NCI-H2081 treated with DMSO at 0.1 percent for 48 hours (cell line): ENCODE measurements at places on chromosomes 4 and X.

DNA sequence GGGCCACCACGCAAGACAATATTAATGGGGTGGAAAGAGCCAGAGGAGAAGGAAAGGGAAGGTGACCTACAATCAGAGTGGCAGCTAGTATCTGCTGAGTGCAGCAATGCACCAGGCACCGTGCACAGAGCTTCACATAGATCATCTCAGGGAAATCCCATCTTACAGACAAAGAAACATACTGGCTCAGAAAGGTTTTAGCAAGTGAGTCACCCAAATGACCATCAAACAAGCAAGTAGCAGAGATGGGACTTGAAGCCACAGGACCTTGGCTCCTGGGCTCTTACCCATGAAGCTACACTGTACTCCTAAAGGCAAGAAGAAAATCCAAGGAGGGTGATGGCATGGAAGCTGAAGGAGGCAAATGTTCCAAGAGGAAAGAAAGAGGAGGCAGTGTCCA lies 6.8 kb downstream of the ANXA5 start:
- DNase-seq, result no peak

DNA sequence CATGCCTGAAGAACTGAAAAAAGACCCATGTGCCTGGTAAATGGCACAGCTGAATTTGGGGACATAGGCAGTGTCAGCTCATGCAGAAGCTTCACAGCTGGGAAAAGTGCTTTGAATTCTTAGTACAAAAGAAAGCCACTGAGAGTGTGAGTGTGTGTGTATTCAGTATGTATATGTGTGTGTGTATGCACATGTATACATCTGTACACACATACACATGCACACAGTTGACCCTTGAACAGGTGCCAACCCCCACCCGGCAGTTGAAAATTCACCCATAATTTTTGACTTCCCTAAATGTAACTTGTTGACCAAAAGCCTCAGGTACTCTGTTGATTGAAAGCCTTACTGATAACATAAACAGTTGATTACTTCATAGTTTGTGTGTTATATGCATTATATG lies 49.5 kb upstream of the ENPP6 start:
- no peak for DNase-seq

DNA sequence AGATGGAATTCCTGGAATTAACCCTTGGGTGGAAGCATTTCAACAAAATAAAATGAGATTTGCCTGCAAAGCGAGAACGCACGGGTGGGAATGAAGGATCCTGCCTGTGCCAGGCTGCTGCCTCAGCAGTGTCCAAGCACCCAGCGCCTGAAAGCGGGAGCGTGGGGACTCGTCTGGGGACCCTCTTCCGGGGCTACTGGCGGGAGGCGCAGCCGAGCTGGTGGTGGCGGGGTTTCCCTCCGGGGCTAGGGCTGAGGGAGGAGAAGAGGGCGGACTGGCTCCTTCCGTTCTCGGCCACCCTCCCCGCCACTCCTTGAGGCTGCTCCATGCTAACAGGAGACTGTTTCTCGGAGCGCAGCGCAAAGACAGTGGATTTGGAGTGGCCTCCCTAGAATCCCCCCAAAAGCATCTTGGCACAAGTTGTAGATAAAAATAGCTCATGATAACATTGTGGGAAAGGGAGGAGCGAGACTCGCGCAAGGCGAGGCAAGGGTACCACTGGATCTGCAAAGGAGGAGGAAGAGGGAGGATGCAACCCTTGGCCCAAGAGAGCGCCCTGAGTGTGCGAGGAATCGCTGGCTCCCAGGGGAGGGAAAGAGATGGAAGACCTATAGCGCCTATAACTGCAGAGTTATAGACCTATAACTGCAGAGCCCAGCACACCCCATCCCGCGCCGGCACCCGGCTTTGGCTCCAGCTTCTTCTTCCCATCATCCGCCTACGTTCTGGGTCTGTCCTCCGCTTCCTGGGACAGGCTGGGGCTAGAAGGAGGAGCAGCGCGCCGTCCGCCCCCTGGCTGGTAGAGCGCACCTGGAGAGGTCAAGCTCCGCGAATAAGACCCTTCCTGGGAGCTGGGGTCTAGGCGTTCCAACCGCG lies 1.3 kb downstream of the HS3ST1 start:
- no peak for DNase-seq

GRCh38 chr4:63777601-63778000 lies 631.6 kb downstream of the TECRL start:
- no peak for DNase-seq

DNA sequence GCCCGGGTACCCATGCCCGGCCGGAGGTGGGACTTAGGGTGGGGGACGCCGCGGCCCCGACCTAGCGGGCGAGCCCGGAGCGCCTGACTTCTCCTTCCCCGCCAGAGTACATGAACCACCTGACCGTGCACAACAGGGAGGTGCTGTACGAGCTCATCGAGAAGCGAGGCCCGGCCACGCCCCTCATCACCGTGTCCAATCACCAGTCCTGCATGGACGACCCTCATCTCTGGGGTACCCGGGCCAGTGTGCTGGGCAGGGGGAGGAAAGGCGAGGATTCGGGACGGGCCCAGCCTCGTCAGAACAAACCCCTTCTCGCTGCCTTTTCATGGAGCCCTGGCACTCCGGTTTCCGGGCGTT lies 622 bp downstream of the TAFAZZIN start:
- no peak for DNase-seq

DNA sequence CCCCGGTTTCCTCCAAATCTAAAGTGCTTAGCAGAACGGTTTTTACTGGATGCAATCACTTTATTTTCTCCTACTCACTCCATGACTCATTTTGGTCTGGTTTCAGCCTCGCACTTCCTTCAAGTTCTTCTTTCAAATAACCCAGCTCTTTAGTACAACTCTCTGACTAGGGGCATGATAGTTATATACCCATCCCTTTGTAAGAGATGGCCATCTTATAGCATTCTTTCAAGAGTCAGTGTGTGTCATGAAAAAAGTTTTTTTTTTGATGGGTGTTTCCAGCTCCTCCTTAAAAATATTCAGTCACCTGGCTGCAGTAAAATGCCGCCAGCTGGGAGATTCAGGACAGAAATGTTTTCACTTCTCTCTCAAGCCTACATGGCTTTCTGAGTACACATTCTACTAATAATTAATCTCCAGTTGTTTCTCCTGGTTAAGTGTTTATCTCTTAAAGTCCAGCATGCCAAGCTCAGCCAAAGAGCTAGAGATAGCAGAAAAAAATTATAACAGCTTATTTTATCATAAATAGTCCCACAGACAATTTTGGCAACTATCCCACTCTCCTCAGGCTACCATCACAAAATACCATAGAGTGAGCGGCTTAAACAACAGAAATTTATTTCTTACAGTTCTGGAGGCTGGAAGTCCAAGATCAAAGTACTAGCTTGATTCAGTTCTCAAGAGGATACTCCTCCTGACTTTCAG lies 139.3 kb downstream of the GASK1B start:
- DNase-seq, result no peak

DNA sequence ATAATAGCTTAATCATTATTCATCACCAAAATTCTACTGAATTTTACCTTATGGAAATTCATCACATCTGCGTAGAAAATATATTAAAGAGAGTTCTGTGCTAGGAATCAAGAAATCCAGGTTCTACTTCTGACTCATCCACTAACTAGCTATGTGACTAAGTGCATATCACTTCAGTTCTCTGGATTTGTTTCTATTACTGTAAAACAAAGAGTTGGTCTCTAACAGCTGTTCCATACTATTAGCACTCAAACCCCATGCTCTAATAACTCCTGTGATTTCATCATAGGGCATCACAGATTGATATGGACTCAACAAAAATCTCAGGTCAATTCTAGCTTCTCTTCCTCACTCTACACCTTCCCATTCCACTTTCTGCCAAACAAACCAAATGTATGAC lies 572.0 kb downstream of the INPP4B start:
- DNase-seq, result no peak

- no peak for DNase-seq
Observed at GRCh38 chr4:151801547-151802516, 41.0 kb upstream of the GATB start.

DNA sequence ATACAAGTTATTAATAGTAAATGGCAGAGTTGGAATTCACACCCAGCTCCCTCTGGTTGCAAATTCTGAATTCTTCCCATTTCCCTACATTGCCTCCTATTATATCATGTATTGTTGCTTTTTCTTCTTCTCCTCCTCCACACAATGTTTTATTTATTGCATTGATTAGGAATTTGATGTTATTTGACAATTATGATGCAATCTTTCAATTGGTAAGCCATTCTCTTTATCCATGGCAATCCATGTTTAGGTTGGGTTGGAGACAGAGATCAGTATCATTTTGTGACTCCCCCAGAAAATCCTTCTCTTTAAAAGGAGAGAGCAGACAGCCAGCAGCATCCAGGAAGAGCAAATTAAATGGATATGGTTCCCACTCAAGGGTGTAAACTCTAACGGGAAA lies 30.5 kb downstream of the TTC29 start:
- DNase-seq, result no peak

- no peak for DNase-seq
Observed at GRCh38 chrX:17519358-17519757, 144.4 kb downstream of the NHS start.

GRCh38 chr4:138045036-138045435 lies 197.1 kb downstream of the SLC7A11 start:
- no peak for DNase-seq

DNA sequence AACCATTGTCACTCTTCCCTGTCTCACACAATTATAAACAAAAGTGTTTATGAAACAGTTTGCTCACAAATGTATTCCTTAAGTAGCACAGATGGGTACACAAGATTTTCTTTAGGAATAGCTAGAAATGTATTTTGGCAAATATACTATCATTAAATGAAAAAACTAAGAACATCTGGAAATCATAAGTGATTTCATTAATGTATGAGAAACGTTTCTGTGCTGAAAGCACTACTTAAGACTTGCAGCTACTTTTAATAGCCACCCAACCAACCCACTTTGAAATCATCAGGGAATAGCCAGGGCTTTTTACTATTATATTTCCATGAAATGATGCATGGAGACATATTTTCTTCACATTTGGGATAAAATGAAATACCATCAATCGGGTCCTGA lies 62.3 kb upstream of the NAP1L5 start:
- no peak for DNase-seq

DNA sequence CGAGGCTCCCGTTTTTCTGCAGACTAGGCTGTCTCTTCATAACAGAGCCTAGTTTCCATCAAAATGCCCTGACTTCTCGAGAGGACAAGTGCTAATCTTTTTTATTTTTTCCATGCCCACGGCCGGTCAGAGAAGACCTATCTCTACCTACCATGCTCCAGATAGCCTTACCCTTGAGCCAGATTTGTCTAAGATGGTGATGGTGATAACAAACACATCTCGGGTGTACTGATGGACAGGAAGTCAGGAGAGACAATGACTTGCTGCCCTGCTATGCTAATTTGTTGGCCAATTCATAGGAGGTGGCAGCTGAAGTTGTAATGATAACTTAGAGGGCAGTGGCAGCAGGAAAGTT lies 42.2 kb upstream of the NKRF start:
- no peak for DNase-seq

DNA sequence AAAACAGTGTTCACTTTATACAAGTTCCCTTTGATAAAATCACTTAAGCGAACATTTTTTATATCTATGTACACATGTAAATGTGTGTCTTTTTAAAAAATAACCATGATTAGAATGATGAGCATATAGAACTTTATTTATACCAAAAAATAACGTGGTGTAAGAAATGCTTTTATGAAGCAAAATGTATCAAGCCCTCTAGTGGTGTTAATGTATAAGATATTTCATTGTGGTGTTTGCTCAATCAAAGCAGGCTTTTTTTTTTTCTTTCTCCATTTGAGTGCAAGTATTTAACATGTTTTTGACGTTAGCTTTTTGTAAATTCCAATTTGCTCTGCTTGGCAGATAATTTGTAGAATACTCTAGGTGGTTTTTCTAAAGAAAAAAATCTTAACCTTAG lies 2092.4 kb upstream of the TENM3 start:
- no peak for DNase-seq

- DNase-seq, result no peak
Observed at GRCh38 chrX:23888887-23889501, 18.7 kb downstream of the APOO start.

DNA sequence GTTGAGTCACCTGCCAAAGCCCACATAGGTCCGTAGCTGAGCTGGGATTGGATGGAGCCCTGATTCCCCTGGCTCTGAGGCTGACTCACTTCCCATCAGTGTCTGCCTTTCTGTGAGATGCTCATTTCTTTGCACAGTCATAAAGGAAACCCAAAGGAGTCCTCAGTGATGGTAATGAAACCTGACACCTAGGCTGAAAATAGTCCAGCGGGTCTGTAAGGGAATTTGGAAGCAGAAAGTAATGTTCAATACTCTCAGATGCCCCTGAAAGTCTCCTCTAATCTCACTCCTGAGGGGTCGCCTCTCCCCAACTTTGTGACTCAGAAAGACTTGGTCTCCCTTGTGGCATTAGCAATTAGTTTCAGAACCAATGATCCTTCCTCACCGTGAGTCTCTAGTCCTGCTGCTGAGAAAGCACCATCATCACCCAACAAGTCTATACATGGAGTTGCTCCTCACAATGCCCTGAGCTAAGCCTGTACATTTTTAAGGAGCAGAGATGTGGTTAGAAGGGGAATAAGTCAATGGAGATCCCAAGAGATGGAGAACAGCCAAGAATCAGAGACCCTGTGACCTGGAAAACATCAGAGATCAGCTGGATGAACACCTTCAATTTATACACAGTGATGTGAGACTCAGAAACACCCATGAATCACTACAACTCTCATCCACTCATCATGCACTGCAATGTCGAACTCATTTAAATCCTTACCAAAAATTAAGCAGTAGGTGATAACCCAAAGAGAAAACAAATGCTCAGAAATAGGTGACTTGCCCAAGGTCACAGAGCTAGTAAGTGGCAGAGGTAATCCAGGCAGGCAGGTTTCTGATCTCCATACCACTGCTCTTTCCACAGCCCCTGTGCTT lies 219.0 kb upstream of the CPEB2 start:
- DNase-seq, result no peak

GRCh38 chr4:76279462-76279861 lies 27.1 kb upstream of the STBD1 start:
- no peak for DNase-seq

GRCh38 chr4:61739887-61740286 lies 539.8 kb downstream of the ADGRL3 start:
- DNase-seq, result no peak

DNA sequence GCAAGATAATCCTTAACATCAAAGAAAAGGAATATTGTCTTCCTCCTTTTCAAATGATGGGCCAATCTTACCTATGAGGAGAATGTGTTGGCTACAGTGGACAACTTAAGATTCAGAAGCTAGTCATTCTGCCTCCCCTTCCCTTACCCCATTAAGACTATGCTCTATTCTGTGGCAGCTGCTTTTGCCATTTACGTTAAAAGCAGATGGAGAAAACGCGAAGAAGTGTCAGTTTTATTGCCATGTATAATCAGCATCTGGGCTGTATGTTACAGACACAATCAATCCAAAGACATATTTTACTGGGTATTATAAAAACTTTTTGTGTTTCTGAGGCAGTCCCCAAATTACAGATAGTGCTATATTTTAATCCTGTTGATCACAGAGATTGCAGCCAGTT lies 196.1 kb upstream of the PACRGL start:
- DNase-seq, result no peak
